ENCODE measurements at places on chromosomes 3 and 15. TPM values are rescaled to one million over a fixed set of nuclear protein-coding genes. Genes with fewer than 3 reads are reported as not detected.
A peak's percentile ranks its signal among the peaks of the same experiment; 100 is the strongest.

GRCh38 chr15:44713006-44713966 is 2.0 kb downstream of the B2M start:
- peak; percentile 49 for DNase-seq

- DNase-seq, result peak; percentile 32
Observed at GRCh38 chr3:52670621-52671521, 14.8 kb downstream of the PBRM1 start.

GRCh38 chr15:81276967-81277366 is 47.0 kb downstream of the STARD5 start:
- DNase-seq, result no peak

DNA sequence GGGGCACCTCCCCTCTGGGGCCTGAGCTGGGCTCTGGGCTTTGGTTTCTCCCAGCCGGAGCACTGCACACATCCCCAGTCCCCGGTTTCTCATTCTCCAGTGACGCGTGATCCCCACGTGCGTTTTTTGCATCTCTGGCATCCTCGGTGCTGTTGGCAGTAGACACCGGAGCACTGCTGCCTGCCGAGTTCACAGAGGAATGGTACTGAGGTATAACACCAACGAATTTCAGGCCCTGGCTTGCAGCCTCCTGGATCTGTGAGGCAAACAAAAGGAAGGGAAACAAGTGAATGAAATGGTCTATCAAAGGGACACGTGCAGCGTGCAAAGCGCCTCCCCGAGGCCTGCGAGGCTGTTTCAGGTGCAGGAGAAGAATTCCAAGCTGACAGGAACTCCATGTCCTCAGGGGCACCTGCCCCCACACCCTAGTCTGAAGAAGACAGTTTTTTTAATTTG is 112.9 kb downstream of the OXNAD1 start:
- DNase-seq, result no peak

DNA sequence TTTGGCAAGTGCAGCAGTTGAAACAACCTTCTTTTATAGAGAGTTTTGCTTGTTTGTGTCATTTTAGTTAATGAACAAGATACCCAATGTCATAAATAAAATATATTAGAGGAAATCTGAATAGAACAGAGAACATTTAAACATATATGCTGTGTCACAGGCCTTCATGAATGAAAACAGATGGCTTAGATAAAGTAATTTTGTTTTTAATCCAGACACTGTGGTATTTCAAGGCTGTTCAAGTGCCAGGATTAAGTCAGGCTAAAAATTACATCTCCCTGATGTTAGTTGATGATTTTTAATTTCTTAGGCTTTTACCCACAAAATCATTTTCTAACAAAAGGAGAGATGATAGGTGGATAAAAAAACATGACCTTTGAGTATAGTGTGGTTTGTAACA is 4.9 kb upstream of the ACKR4 start:
- peak; percentile 32 for DNase-seq

- DNase-seq, result no peak
Observed at GRCh38 chr3:14479591-14479990, 60.6 kb downstream of the GRIP2 start.

DNA sequence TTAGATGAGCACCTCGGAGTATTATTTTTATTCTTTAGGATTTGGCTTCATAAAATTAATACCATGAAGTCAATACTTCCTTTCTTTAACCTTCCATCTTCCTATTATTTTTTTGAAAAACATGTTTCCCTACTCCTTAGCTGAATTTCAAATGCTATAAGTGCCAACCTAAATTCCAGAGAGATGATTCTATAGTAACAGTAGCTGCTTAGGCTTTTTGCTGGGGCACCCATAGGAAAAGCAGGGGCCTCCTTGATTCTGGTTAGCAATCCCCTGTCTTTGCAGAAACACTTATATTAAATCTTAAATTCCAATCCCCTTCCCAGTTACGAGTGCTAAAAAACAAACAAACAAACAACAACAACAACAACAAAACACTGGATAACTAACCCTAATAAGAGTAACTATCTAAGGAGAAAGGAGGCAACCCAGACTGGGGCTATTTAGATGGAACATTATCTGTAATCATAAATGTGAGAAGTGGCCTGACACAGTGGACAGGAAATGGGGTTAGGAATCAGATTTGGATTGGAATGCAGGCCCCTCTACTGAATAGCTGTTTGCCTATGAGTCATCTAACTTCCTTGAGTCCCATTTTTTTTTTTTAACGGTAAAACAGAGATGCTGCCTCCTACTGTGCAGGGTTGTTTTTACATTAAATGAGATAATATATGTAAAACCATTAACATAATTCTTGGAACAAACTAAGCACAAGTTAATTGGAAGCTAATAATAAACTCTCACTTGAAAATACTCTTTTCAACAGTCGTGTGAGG is 148.1 kb downstream of the WDR72 start:
- DNase-seq, result no peak

- DNase-seq, result no peak
Observed at GRCh38 chr15:58746174-58746573, 3.3 kb downstream of the ADAM10 start.

- peak; percentile 80 for DNase-seq
Observed at GRCh38 chr15:82139823-82140268, 94.0 kb upstream of the MEX3B start.

DNA sequence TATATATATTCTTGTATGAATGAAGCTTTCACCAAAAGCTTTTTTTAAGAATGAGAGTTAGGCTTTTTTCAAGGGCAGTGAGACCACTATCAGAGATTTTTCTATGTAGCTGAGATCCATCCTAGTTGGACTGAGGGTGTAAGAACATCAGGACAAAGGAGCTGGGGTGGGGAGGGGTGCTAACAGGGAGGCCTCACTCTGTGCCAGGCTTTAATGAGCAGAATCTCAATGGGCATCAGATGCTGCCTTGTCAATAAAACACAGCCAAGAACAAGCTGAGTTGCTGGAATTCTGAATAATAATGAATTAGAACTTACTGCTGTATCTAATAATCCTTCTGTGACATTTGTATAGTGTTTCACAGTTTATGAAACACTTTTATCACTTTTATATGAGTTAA is 41.4 kb upstream of the USP3 start:
- DNase-seq, result no peak

- no peak for DNase-seq
Observed at GRCh38 chr3:133487204-133487603, 86.3 kb upstream of the CDV3 start.

Gene NPAP1
- total RNA-seq, result not detected

Gene IL17RD
- 20.7 TPM for total RNA-seq

Gene SV2B
- 3.1 TPM for total RNA-seq

Gene PAQR5
- 0.13 TPM for total RNA-seq
